ENCODE measurements at places on chromosomes 7 and 10.

GRCh38 chr7:155959894-155960293, 147.6 kb upstream of the SHH start:
- no peak for DNase-seq

DNA sequence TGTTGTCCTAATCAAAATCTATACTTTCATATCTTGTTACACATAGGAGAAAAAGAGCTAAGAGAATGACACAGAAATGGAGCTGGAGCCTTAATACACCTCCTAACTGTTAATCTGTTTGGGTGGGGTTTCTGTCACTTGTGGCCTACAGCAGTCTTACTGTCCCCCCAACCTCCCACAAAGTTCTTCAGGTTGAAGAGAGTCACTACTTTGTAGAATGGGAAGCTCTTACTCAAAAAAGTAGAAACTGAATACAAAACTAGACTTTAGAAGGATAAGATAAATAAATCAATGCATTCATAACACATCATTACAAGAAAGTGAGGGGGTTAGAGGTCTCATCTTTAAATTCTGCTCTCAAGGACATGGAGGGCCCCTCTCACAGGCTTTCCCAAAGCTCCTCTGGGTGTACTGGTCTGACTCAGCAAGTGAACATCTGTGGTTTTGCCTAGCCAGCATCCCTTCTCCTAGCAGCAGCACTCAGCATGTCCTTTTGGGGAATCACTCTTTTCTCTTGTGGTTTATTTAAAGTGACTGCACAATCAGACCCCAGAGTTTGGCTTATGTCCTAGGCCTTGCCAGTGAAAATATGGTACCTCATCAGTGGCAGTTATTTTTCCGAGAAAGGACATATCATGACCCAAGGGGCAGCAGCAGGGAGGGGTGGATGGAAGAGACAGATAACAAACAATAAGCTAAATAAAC, 2.0 kb upstream of the BLVRA start:
- DNase-seq, result no peak

- DNase-seq, result no peak
Observed at GRCh38 chr10:107727767-107728317, 563.3 kb upstream of the SORCS1 start.

GRCh38 chr10:44660271-44660670, 250.9 kb upstream of the TMEM72 start:
- no peak for DNase-seq

DNA sequence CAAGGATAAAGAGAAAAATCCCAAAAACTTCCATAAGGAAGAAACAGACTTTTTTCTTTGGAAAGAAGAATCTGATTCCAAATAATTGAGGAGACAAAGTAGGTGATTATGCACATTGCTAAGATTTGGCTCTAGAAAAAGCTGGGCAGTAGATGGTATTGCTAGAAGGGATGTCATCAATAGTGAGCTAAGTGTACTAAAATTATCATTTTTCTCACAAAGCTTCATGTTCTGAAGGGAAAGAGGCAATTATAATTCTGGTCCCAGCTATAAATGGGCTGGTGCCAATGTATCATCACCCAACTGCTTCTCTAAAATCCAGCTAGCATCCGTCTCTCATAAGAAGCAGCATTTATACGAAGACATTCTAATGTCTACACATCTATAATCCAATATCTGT, 23.9 kb downstream of the STEAP1 start:
- DNase-seq, result no peak

DNA sequence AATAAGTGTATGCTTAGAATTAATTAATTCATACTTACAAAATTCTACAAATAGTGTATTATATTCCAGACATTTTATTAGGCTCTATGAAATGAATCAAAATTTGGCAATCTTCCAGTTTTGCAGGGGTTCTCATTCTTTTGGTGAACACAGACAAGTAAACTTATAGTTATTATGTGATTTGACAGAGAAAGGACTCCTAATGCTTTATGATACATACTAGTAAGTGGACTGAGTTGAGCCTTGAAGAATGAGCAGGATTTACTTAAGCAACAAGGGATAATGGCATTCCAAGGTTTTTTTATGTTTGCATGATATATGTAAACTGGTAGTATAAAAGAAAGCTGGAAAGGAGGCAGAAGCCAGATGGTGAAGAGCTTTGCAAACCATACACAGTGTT, 145.7 kb upstream of the FERD3L start:
- no peak for DNase-seq

DNA sequence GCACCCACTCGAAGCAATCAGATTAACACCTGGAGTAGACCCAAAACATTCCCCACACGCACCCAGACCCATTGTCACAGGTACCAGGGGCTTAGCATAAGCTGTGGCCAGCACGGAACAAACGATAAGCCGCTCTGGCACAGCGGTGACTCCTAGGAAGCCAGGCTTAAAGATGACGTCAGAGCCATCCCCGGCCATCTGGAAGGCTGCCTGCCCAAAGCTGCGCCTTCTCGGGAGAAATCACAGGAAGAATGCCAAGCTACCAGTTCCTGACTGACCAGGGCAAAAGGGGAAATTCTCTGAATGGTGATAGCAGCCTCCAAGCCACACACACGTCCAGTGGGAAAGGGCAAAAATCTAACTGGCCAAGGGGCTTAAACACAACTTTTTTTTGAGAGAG, 13.0 kb upstream of the WIPI2 start:
- DNase-seq, result no peak

DNA sequence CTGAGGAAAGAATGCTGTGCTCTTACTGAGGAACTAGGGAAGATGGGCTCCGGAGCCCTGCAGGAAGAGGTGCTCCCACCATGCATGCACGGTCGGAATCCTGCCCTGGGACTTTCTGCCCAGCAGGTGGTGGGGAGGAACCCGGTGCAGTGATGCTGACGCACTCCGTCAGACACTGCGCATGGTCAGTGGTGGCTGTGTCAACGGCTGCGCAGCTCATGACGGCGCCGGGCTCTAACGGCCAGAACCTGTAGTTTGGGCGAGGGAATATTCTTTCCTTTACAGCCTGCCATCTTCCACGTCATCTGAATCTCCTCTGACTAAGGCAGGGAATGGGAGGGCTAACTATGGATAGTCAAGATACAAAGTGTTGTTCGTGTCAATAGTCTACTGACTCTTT, 189.2 kb upstream of the MGMT start:
- DNase-seq, result no peak

DNA sequence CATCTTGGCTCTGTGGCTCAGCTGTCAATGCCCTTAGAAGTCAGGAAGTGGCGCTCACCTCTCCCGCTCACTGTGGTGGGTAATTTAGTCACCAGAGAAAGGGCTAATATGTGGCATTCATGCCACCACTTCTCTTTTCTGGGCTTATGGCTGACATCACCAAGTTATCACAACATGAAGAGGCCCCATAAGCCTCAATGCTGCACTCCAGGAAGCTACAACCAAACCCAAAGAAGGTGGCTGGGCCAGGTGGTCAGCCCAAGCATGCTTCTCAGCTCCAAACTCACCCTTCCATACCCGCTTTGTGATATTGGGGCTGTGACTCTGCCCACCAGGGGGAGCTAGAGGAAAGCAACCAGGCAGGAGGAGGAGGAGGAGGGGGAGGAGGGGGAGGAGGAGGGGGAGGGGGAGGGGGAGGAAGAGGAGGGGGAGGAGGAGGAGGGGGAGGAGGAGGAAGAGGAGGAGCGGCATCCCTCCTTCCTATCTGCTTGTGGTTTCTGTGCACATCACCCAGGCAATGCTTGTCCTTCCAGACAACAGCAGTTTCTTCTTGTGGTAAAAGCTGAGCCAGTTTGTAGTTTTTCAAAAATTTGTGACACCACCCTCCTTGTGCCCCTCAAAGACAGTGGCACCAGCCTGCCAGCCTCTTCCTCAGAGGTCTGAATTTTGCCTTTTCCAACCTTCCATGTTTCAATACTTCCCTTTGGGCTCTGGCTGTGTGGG, 42.1 kb downstream of the CYP26A1 start:
- peak; percentile 17 for DNase-seq

- no peak for DNase-seq
Observed at GRCh38 chr10:63283093-63283492, 150.0 kb downstream of the NRBF2 start.

DNA sequence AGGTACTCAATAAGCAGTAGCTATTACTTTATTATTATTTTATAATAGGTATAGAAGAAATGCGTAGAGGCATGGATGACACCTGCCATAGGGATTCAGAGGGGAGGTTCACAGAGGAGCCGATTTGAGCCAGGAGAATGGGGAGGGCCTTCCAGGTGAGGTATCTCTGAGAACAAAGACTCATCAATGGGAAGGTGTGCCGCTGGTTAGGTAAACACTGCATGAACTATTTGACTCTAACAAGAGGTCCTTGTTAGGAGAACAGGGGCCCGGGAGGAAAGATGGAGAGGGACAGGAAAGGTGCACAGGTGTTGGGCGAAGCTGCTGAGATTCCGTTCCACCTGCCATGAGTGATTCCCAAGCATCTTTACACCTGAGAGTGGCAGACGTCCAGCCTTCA, 41.8 kb upstream of the TMEM273 start:
- DNase-seq, result no peak

DNA sequence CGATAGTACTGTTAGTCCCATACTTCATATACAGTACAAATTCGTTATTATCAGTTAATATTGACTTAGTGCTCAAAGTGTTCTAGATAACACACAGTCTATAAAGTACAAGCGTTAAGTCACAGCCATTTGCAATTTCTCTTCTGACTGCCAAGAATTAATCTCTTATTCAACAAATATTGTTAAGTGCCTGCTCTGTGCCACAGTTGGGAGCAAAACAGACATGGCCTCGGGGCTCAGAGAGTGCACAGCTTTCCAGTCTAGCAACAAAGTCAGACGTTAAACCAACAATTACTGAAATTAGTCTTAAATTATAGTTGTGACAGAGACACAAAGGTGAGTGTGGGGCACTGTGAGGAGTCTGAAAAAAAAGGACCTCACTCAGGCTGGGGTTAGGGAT, 113.0 kb upstream of the DPP6 start:
- no peak for DNase-seq

DNA sequence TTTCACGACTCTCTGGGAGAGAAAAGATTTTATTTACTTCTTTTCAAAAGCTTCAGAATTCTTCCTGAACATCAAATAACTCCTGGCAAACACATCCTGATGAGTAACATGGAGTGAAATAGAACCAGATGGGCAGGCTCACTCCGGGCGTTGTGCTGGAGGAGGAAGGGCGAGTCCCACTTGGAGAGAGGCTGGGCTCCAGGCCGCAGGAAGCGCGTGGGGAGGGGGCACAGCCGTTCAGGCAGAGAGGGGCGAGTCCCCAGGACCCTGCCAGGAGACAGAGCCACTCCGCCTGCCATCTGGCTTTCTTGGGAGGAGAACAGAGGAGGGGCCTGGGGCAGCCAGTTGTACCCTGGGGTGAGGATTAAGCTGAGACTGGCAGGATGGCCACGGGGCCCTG, 265.9 kb upstream of the ZMIZ1 start:
- DNase-seq, result no peak

Measured in activated CD8-positive, alpha-beta memory T cell treated with anti-CD3 and anti-CD28 coated beads for 4 hours (primary cell).